ENCODE measurements at places on chromosomes 2 and 18. TPM values are rescaled to one million over a fixed set of nuclear protein-coding genes. Genes with fewer than 3 reads are reported as not detected.

The TDRD15 gene
- total RNA-seq, result 0.63 TPM

The MSTN gene
- total RNA-seq, result 0.23 TPM

The GALNT14 gene
- 0.33 TPM for total RNA-seq

The PLGLB2 gene
- 1.2 TPM for total RNA-seq

The RAB27B gene
- total RNA-seq, result 1.6 TPM

The RFX8 gene
- total RNA-seq, result 0.91 TPM

The CD8A gene
- 1.2 TPM for total RNA-seq

The NEU2 gene
- total RNA-seq, result not detected

The ASXL3 gene
- 1.2 TPM for total RNA-seq

The PUS10 gene
- 2.7 TPM for total RNA-seq

The TCF7L1 gene
- total RNA-seq, result 5.6 TPM

DNA sequence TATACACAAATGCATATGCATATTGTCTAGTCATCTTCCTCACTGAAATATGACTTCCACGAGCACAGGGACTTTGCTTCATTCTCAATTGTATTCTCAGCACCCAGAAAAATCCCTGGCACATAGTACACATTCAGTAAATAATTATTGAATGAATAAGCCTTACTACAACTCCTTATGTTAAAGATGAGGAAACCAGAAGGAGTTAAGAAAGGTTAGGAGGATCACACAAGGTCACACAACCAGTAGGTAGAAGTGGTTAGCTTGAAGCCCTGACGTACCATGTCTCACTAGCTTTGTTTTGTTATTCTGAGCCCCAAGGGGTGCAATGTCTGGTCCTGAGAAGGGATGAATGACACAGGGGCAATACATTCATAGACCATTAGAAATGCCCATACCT is 220.9 kb upstream of the PID1 start:
- DNase-seq, result no peak
- no peak overlapping the region for H3K27ac ChIP-seq
- no peaks in the 10 kb centered on the region for H3K27me3 ChIP-seq
- no peak overlapping the region for H3K4me3 ChIP-seq
- H3K36me3 ChIP-seq, result no peaks in the 10 kb centered on the region

GRCh38 chr2:149463328-149464002 is 124.1 kb downstream of the MMADHC start:
- H3K27me3 ChIP-seq, result no peaks in the 10 kb centered on the region
- no peaks in the 10 kb centered on the region for H3K4me1 ChIP-seq
- no peak for DNase-seq

GRCh38 chr2:187174582-187174981 is 273.5 kb downstream of the CALCRL start:
- no peak for DNase-seq
- H3K36me3 ChIP-seq, result no peaks in the 10 kb centered on the region
- no peak overlapping the region for H3K27ac ChIP-seq
- no peak overlapping the region for H3K4me3 ChIP-seq
- H3K27me3 ChIP-seq, result no peaks in the 10 kb centered on the region

DNA sequence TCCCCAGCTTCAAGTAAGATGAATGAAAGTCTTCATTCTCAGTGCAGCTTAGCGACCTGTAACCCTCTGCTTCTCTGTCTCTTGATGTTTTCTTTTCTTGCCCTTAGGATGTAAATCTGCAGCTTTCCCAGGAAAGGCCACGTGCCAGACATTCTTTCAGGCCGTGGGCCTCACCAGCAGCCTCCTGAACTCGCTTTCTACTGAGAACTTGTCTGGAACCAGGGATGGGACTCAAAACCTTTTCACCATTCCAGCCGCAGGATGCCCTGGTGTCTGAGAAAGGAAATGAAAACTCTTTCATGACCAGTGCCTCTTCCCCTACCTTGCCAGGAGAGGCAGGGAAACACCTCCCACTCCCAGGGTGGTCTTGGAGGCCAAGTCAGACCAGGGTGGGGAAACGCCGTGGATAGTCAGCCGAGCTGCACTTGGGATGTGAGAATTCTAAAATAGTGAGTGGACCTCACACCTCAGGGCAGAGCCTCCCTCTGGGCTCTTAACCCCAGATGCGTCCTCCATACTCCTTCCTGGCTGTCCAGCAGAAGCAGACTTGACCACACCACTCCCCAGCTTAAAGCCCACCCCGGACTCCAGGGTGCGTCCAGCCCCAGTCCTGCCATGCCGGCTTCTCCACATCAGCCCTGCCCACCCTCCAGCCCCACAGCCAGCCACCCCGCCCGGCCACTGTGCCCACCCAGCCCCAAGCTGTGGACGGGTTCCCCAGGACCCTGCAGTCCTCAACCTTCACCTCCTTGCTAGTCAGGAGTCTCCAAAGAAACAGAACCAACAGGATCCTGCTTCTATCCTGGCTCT is 115.5 kb downstream of the TWIST2 start:
- H3K27me3 ChIP-seq, result no peaks in the 10 kb centered on the region
- H3K4me1 ChIP-seq, result no peaks in the 10 kb centered on the region
- DNase-seq, result peak; percentile 72
- H3K36me3 ChIP-seq, result no peaks in the 10 kb centered on the region

- H3K4me1 ChIP-seq, result peaks cover 59% of the 10 kb centered on the region
- H3K27ac ChIP-seq, result no peak overlapping the region
- H3K27me3 ChIP-seq, result no peaks in the 10 kb centered on the region
- no peaks in the 10 kb centered on the region for H3K36me3 ChIP-seq
- no peak overlapping the region for H3K4me3 ChIP-seq
- no peak for DNase-seq
Observed at GRCh38 chr18:7577706-7578105, 10.6 kb downstream of the PTPRM start.

- H3K27me3 ChIP-seq, result no peaks in the 10 kb centered on the region
- no peak for DNase-seq
- no peak overlapping the region for H3K4me3 ChIP-seq
- no peak overlapping the region for H3K27ac ChIP-seq
- H3K4me1 ChIP-seq, result no peaks in the 10 kb centered on the region
- no peaks in the 10 kb centered on the region for H3K36me3 ChIP-seq
Observed at GRCh38 chr2:112686348-112687217, 34.2 kb upstream of the NT5DC4 start.

DNA sequence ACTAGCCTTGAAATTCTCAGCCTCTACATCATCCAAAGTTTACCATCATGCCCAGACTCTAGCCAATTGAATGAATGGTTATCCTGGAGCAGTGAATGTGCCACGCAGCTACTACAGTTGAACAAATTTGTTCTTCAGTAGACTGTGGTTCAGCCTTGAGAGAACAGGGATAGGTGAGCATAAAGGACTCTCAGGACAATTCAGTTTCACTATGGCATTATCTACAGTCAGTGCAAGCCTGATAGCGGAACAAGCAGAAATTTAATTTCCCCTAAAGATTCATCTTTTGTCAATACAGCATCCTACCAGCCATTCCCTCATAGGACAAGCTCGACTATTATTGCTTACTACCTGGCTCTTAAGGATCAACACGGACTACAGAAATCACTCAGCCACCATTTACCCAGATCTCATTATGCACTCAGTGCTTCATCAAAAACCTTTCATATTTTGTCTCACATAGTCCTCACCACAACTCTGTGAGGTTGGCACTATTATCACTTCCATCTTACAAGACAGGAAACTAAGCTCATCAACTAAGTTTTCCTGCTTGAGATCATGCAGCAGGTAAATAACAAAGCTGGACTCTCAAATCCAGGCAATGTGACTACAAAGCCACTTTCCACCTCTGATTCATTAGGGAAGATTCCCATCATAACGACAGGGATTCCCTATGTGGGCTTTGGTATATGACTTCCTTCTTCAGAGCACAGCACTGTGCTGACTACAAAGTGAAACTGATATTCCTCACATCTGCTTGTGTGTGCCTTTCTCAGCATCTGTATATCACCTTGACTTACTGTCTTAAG is 181.5 kb upstream of the ACVR2A start:
- no peak overlapping the region for H3K4me3 ChIP-seq
- H3K27me3 ChIP-seq, result no peaks in the 10 kb centered on the region
- no peaks in the 10 kb centered on the region for H3K36me3 ChIP-seq
- H3K4me1 ChIP-seq, result no peaks in the 10 kb centered on the region
- peak; percentile 39 for DNase-seq

- no peaks in the 10 kb centered on the region for H3K27me3 ChIP-seq
- H3K4me3 ChIP-seq, result no peak overlapping the region
- peak; percentile 91 for DNase-seq
- peaks cover 39% of the 10 kb centered on the region for H3K4me1 ChIP-seq
Observed at GRCh38 chr18:22465859-22466457, 48.2 kb upstream of the CTAGE1 start.

DNA sequence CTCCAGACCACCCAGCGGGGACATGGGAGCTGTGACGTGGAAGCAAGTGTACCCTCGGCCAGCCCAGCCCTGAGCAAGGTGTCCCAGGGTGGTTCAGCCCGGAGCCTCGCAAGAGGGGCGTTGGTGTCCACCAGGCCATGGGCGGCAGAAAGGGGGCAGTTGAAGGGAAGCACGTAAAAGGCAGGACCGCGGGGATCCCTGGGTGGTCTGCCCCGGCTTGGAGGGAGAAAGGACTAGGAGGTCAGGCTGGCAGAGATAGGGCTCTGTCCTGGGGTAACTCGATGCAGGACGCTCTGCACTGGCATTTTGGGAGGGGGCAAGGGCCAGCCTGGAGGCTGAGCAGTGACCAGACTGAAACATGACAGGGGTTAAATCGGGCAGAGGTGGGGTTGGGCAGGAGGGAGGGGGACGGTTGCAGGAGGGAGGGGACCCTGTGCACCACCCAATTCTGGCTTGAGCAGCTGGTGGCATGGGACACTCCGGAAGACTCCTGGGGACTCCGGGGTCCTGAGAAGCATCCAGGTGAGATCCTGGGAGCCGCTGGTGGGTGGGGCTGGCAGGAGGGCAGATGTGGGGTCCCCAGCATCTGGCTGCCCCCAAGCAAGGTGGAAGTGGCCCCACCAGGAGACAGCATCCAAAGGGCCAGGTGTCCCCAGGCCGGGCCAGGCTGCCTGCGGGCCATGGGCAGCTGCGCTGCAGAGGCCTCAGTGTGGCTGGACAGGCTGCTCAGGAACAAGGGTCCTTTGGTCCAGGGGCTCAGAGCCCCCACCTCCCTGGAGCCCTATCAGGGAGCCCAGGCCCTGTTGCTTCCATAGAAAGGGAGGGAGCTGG is 46.8 kb upstream of the GPC1 start:
- no peaks in the 10 kb centered on the region for H3K27me3 ChIP-seq
- DNase-seq, result no peak
- peaks cover 15% of the 10 kb centered on the region for H3K4me1 ChIP-seq
- no peak overlapping the region for H3K4me3 ChIP-seq

- H3K4me1 ChIP-seq, result peaks cover 39% of the 10 kb centered on the region
- no peaks in the 10 kb centered on the region for H3K27me3 ChIP-seq
- H3K36me3 ChIP-seq, result no peaks in the 10 kb centered on the region
- no peak overlapping the region for H3K4me3 ChIP-seq
Observed at GRCh38 chr2:65388051-65388531, 44.3 kb downstream of the SPRED2 start.

DNA sequence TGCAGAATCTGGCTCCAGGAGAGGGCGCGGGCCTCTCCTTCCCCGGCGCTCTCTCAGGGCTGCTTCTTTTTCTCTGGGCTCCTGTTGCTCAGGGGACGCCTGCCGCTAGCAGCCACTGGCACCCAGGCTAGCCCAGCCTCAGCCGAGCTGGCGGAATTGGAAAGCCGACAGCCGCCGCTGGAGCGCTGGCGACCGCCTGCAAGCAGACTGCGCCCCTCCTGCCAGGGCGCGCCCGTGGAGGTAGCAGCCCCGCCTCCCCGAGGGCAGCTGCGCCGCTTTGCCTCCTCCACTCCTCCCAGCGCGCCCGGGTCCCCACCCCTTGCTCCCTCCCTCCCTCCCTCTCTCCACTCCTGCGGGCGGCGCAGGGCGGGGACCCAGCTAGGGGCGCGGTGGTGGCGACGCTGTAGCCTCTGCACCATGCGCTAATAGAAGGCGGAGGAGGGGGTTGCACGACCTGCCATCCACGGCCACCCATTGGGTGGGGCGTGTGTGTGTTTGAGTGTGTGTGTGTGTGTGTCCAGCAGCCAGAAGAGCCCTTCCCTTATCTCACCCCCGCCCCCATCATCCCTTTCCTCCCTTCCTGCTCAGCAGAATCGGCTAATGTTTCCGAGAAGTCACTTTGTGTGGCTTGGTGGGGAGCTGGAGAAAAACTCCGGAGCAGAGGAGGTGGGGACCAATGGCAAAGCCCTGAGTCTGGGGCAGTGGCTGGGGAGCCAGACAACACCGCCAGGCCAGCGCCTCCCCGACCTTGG is at the start of gene SCN9A:
SCN9A (minus strand) TSS at position 209 of the 752 bp plus-strand sequence. CDS start 64,188 bp downstream, outside the sequence.
- H3K4me1 ChIP-seq, result peaks cover 20% of the 10 kb centered on the region
- peak within 1 kb of the TSS; percentile 30 for H3K27ac ChIP-seq
- DNase-seq, result no peak
- H3K27me3 ChIP-seq, result no peaks in the 10 kb centered on the region
- H3K4me3 ChIP-seq, result peak within 1 kb of the TSS; percentile 68
- no peaks in the 10 kb centered on the region for H3K36me3 ChIP-seq

DNA sequence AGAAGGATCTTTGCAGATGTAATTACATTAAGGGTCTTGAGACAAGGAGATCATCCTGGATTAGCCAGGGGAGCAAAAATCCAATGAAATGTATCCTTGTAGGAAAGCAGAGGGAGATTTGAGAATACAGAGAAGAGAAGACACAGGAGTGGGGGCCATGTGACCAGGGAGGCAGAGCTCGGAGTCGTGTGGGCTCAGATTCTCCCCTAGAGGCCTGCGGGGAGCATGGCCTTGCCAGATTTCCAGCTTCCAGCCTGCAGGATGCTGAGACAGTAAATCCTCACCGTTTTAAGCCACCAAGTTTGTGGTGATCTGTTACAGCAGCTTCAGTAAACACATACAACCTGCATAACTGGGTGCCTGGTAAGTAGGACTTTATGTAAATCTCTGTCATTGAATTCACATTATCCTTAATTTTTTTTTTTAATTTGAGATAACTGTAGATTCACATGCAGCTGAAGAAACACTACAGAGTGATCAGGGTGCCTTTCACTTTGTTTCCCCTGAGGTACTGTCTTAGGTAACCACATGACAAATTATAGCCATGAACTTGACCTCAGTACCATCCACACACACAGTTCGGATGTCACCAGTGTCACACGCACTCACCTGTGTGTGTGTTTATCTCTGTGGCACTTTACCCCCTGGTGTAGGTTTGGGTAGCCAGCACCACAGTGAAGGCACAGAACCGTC is 138.4 kb upstream of the HDAC4 start:
- no peak overlapping the region for H3K4me3 ChIP-seq
- H3K4me1 ChIP-seq, result peaks cover 7% of the 10 kb centered on the region
- no peaks in the 10 kb centered on the region for H3K36me3 ChIP-seq
- no peak overlapping the region for H3K27ac ChIP-seq
